Head of caudate nucleus (tissue), 42 donors: ENCODE measurements at places on chromosomes 13 and 19.

GRCh38 chr19:40974633-40975037 lies 16.4 kb upstream of the CYP2B6 start:
- peak; percentile 63 for DNase-seq

DNA sequence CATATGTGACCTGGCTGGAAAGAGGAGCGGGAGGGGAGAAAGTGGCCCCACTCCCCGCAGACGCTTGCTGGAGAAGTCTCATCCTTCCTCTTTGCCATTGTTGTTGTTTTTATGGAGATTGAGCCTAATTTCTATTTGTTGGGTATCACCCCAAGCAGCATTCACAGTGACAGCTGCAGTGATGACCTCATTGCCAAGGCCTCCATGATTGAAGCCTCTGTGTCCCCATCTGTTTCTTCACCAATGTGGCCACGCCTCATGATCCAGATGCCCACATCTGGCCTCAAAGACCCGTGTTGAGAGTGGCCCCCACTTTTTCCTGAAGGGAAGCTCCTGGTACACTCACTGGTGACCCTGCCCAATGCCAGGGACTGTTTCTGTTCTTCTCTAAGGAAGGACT lies 154.2 kb downstream of the SLC7A1 start:
- DNase-seq: no peak

- no peak for DNase-seq
These were observed 16.6 kb downstream of the LMO7 start for GRCh38 chr13:75652726-75653125.

GRCh38 chr19:42089191-42089750 lies 13.3 kb downstream of the ZNF574 start:
- no peak for DNase-seq

- DNase-seq: no peak
These were observed 51.4 kb downstream of the LRCH1 start for GRCh38 chr13:46604226-46604990.

- DNase-seq: no peak
These were observed 34.9 kb downstream of the LRCH1 start for GRCh38 chr13:46587807-46588418.

- DNase-seq: no peak
These were observed 31.9 kb downstream of the RFXAP start for GRCh38 chr13:36850790-36851438.

GRCh38 chr13:75480671-75481175 lies 1.2 kb downstream of the TBC1D4 start:
- DNase-seq: peak; percentile 31

GRCh38 chr13:83153848-83154247 lies 728.4 kb downstream of the SLITRK1 start:
- no peak for DNase-seq

GRCh38 chr13:110405597-110406450 lies 98.7 kb downstream of the COL4A2 start:
- DNase-seq: no peak

DNA sequence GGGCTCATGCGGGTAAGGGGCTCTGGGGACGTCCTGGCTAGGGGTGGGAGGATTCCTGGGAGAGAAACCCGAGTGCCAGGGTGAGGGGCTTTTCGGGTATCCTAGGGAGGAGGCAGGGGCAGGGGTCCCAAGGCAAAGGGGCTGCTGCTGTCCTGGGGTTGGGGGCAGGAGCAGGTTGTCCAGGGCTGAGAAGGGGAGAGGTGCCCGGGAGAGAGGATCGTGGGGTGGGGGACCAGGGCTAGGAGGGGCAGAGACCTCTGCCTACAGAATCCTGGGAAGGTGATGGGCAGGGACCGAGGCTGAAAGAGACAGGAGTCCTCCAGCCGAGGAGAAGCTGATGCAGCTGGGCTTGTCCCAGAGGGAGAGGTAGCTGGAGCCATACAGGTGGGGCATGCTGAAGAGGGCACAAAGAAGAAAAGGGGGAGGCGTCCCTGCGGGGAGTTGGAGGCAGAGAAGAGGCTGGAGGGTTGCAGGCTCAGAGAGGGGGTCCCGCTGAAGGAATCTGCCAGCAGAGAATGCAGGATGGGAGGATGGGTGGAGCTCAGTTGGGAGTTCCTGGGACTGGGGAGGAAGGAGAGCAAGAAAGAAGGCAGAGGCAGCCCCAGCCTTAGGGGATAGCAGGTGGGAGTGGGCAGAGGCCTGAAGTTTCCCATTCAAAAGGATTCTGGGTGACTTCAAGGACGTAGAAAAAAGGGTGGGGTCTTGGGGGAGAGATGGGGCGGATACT lies 574 bp downstream of the CYP2S1 start:
- no peak for DNase-seq

GRCh38 chr19:41997121-41997850 lies 3.3 kb upstream of the ATP1A3 start:
- DNase-seq: peak; percentile 42

- DNase-seq: no peak
These were observed 4.1 kb downstream of the AZU1 start for GRCh38 chr19:831407-832369.

GRCh38 chr19:18397242-18398202 lies at the start of gene LRRC25:
Gene LRRC25, minus strand, starts transcription at chr19:18397622. Its CDS starts 659 bp downstream, at chr19:18396963.
- no peak for DNase-seq

DNA sequence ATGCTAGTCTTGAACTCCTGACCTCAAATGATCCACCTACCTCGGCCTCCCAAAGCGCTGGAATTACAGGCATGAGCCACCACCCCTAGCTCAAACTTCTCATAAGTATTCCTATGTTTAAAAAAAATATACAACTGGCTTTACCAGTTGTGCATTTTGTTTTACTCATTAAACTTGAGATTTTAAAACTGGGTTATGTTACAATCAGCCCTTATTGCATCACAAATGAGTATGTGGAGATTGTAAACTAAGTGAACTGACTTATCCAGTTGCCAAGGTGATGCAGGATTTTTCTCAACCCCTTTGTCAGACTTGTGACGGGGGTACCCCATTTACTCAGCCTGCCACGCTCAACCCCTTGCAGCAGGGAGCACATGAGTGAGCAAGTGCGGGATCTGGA lies 14.4 kb upstream of the GTF2F2 start:
- DNase-seq: no peak

GRCh38 chr19:48934837-48935236 lies 1.3 kb downstream of the DHDH start:
- DNase-seq: no peak
